RPMI7951 (cell line): ENCODE measurements at places on chromosomes 11 and 22.

GRCh38 chr11:69293819-69294505 is at the start of gene MYEOV:
Gene MYEOV (plus strand): TSS chr11:69294155. CDS start chr11:69295355, 1,200 bp downstream.
- DNase-seq, result peak; percentile 32

DNA sequence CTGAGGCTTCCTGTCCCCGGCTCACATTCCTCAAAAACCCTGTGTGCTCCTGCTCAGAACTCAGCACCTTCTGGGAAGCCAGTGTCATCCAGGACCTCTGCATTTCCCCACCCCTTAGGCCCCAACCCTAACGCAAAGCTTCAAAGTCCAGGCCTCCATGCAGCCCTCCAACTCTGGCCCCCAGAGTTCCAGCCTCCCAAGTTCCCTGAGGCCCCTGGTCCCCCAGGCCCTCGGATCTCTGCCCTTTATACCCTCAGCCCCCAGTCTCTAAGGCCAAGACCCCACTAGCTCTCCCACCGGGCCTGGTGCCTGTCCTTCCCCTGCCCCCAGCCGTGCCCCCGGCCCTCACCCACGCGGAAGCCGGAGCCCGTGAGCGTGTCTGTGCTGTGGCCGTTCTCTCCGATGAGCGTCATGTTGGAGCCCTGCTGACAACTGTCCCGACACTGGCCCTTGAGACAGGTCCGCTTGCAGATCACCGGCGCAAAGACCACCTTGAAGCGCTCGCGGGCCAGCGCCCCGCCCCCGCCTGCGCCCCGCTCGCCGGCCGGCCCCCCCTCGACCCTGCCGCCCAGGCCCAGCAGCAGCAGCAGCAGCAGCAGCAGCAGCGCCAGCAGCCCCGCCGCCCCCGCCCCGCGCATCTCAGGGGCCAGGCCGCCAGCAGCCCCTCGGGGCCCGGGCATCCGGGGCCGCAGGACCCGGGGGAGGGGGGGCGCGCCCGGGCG is 718 bp downstream of the LTBP3 start:
- no peak for DNase-seq

GRCh38 chr11:62461740-62462507 is 43.1 kb downstream of the SCGB1A1 start:
- DNase-seq, result peak; percentile 89

- peak; percentile 90 for DNase-seq
Measured at GRCh38 chr22:45413368-45414211, at the start of the genes RIBC2 and SMC1B. Gene RIBC2 (plus strand): TSS chr22:45413693. CDS start chr22:45413887, 194 bp downstream. Gene SMC1B (minus strand): TSS chr22:45413599. CDS start chr22:45413567, 32 bp downstream.

GRCh38 chr11:21430537-21430936 is 761.2 kb downstream of the NELL1 start:
- no peak for DNase-seq

DNA sequence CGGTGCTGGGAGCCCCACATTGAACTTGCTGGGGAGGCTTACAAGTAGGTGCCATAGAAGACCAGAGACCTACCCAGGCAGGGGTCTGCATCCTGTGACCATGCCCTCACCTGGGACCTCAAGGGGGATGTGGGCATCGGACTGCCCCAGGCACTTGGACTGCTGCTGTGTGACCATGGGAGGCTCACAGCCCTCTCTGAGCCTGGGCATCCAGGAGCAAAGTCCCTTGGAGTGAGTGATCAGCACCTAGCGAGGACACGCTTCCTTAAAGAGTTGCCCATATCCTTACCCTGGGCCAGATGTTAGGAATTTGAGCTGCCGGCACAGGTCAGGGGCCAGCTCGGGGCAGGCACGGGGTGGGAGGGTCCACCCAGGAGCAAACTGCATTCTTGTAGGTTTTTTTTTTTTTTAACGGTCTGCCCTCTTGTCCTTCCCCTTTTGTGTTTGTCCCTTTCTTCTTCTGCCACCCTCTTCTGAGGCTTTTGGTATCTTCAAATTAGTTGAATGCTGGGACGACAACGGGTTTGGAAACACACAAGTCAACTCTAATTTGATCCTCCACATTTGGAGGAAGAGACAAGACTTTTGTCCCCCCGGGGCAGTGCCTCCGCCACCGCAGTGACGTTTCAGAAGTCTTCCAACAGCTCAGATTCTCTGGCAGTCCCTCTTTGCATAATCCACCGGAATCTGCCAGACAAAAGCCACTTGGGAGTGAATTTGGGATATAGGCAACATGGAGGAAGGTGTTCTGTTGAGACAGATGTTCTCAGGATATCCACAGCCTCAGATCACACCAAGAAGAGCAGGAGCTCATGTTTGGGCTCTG is 46.1 kb upstream of the LINC01488 start:
- peak; percentile 87 for DNase-seq

- peak; percentile 49 for DNase-seq
Measured at GRCh38 chr11:106160494-106160893, 83.0 kb downstream of the AASDHPPT start.

- no peak for DNase-seq
Measured at GRCh38 chr11:130638033-130638432, 189.6 kb downstream of the ADAMTS15 start.

- DNase-seq, result no peak
Measured at GRCh38 chr22:20440637-20441591, 3.3 kb upstream of the SCARF2 start.
